Germinal center (tissue), 1 donor: ENCODE measurements at places on chromosomes 2 and 18.

GRCh38 chr18:57789759-57790158 is 13.4 kb downstream of the ATP8B1 start:
- no peak for DNase-seq

GRCh38 chr2:97766567-97766966 is 53.2 kb downstream of the ZAP70 start:
- DNase-seq: no peak

- DNase-seq: no peak
Measured at GRCh38 chr2:53317861-53318260, 449.7 kb upstream of the CHAC2 start.

- no peak for DNase-seq
Measured at GRCh38 chr18:48815581-48816324, 135.0 kb downstream of the SMAD7 start.

DNA sequence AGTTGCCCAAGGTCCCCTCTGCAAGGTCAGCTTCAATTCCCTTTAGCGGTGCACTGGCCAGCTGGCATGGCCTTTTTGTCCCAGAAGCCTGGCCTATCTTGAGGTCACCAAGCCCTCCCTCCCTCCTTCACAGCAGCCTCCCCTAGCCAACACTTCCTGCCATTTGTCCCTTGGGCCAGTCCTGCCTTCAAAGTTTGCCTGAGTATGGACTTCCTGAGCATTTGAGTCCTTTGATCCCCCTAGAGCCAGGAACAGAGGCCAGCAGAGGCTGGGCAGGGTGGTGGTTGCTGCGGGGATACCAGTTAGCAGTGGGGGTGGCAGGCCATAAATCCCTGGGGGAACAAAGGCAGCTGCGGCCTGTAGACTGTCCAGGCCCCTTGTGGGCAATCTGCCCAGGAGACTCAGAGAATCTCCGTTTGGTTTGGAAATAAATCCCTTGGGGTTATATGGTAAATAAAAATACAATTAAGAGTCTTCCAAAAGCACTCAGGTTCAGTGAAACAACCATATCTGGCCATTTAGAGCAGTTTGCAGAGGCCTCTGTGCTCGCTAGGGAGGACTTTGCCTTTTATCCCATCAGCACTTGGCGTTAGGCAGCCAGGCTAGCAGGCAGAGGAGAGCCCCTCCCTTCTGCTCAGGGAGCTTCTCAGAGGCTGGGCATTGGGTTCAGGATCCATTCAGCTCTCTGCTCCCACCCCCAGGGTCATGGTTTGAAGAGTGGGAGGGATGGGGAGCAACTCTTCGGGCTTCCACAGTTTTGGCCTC is 3.1 kb upstream of the HES6 start:
- no peak for DNase-seq

DNA sequence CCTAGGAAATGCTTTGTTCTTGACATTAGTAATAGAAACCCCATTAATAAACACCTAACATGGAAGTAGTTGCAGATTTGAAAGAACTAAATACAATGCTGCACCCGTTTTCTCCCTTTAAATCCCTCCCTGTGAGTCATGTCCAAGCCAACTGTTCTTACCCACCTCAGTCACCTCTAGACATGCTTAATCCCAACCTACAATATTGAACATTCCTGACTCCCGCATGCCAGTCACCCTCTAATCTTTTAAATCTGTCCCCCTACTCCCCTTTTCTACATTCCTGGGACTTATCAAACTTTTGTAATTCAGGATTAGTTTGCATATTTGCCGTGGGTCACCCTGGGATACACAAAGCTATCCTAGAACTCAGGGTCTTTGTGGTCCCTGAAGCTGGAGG is 374.6 kb downstream of the IRS1 start:
- DNase-seq: no peak

DNA sequence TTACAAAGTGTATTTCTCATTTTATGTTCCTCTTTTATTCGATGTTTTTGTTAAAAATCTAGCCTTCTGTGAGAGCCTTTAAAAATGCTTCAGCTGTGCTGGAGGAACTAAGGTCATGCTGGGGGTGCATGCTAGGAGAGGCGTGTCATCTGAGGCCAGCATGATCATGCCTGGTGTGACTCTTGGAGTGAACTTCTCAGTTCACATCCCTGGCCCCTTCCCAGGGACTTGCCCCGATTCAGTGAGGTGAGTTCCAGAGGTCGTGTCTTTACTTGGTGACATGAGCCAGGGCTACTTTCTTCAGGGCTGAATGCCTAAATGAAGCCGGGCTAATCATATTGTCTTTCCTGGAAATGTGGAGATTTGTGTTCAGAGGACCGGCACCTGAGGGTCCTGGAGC is 264.9 kb downstream of the MREG start:
- no peak for DNase-seq

DNA sequence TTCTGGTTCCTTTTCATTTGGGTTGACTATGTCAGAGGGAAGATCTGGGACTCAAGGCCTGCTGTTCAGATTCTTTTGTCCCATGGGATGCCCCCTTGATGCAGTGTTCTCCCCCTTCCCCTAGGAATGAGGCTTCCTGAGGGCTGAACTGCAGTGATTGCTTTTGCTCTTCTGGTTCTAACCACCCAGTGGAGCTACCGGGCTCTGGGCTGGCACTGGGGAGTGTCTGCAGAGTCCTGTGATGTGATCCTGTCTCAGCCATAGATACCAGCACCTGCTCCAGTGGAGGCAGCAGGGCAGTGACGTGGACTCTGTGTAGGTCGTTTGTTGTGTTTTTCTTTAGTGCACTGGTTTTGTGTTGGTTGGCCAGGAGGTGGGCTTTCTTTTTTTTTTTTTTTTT is 32.1 kb upstream of the RHOB start:
- DNase-seq: no peak
